ENCODE measurements at places on chromosomes 5 and 9. TPM values are rescaled to one million over a fixed set of nuclear protein-coding genes. Genes with fewer than 3 reads are reported as not detected.

The CTNND2 gene
- polyA plus RNA-seq: 0.66 TPM

The IFNA21 gene
- polyA plus RNA-seq: not detected

The SOHLH1 gene
- 0.13 TPM for polyA plus RNA-seq

- DNase-seq: no peak
These were observed 153.2 kb upstream of the MEF2C start for GRCh38 chr5:89036166-89036565.

GRCh38 chr5:30108051-30108450 lies 1085.4 kb upstream of the CDH6 start:
- DNase-seq: peak; percentile 30

GRCh38 chr9:14159440-14160216 lies 154.3 kb downstream of the NFIB start:
- no peak for DNase-seq
